ENCODE measurements at places on chromosomes 5 and 9. TPM values are rescaled to one million over a fixed set of nuclear protein-coding genes. Genes with fewer than 3 reads are reported as not detected.

The CRHBP gene
- 1.3 TPM for total RNA-seq

GRCh38 chr5:55450050-55450765, 84.6 kb downstream of the PLPP1 start:
- no peak for DNase-seq

GRCh38 chr5:67434466-67434865, 237.9 kb upstream of the CD180 start:
- no peak for DNase-seq

- no peak for DNase-seq
These were observed 4.3 kb upstream of the ASB6 start for GRCh38 chr9:129646252-129646651.

GRCh38 chr9:38641985-38642864, 21.8 kb upstream of the ANKRD18A start:
- DNase-seq: no peak
